Right lobe of liver (tissue), 6 donors: ENCODE measurements at places on chromosomes 7 and 10.

- DNase-seq, result no peak
These were observed 624.2 kb downstream of the ACTR3B start for GRCh38 chr7:153383781-153384180.

GRCh38 chr7:16299853-16300252 lies 121.5 kb downstream of the CRPPA start:
- no peak for DNase-seq

DNA sequence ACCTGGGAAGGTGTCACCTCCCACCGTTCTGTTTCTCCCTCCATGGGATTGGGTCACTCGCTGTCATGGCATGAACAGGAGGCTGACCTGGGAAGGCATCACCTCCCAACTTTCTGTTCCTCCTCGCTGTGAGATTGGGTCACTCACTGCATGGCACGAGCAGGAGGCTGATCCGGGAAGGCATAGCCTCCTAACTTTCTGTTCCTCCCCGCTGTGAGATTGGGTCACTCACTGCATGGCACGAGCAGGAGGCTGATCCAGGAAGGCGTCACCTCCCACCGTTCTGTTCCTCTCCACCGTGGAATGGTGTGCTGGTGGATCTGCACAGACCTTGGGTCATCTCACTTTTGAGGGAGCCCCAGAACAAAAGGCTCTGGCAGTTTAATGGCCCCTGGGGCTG lies 239.2 kb upstream of the PRKCQ start:
- DNase-seq, result no peak

DNA sequence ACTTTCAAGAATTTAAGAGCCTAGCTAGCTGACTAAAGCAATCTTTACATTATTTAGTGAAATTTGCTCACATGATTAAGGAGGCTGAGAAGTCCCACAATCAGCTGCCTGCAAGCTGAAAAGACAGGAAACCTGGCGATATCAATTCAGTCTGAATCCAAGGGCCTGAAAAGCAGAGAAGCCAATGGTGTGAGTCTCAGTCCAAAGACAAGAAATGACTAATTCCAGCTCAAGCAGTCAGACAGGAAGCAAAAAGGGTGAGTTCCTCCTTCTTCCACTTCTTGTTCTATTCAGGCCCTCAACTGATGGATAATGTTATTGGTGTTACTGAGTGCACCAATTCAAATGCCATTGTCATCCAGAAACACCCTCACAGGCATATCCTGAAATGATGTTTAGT lies 1231.6 kb upstream of the CELF2 start:
- DNase-seq, result no peak

- no peak for DNase-seq
These were observed 205.4 kb upstream of the VSTM2A start for GRCh38 chr7:54336800-54337199.

GRCh38 chr7:144038887-144039286 lies 9.9 kb upstream of the OR2A5 start:
- DNase-seq, result no peak

GRCh38 chr10:102422545-102423129 lies 2.0 kb downstream of the FBXL15 start:
- peak; percentile 90 for DNase-seq

- no peak for DNase-seq
These were observed 22.2 kb downstream of the ARHGAP21 start for GRCh38 chr10:24701447-24701846.

DNA sequence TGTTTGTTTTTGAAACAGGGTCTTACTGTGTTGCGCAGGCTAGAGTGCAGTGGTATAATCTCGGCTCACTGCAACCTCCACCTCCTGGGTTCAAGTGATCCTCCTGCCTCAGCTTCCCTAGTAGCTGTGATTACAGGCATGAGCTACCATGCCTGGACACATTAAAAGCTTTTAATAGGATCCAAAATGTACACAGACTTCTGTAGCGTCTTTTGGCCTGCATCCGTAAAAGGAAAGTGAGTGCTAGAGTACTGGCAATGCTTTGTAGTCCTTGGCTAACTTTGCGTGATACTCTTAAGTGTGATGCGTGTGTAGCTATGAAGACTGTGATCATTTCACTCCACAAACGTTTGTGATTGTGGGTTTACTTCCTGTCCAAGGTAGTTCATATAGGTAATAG lies 13.3 kb downstream of the ZRANB1 start:
- no peak for DNase-seq

DNA sequence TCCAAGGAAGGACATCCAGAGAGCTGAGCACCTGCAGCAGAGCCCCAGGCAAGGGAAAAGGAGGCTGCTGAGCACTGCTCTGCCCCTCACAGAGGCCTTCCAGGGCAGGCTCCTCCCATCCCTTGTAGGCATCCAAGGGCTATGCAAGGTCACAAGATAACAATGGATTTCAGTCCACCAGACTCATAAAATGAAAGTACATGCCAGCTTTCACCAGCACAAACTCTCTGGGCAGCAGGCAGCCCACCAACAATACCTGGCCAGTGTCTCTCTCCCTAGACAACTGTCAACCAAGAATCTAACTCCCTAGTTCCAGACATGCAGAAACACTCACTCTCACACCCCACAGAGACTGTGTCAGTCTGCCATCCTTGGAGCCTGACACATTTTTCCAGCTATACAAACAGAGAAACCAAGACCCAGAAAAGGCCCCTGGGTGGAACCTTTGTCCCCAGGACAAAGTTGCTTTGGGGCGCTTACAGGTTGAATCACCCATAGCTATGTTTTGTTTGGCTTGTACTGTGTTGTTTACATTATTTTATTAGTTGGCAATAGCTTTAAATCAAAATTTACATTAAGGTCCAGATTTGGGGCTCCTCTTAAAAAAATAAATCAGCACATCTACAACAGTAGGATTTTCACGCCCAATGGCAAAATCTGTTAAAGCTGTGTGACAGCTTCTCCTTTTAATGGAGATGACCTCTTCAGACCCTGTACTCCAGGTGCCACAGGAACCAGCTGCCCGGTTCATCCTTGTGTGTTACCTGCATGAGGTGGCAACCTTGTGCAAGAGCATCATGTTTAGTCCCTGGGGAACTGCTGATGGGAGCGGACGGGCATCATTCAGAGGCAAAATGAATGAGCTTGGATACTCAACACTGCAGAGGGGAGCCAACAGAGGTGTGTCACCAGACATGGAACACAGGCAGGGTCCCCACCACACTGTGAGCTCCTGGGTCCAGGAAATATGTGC lies 5.2 kb downstream of the GRID1 start:
- DNase-seq, result no peak

- no peak for DNase-seq
These were observed 2.3 kb upstream of the DRGX start for GRCh38 chr10:49398000-49398861.

DNA sequence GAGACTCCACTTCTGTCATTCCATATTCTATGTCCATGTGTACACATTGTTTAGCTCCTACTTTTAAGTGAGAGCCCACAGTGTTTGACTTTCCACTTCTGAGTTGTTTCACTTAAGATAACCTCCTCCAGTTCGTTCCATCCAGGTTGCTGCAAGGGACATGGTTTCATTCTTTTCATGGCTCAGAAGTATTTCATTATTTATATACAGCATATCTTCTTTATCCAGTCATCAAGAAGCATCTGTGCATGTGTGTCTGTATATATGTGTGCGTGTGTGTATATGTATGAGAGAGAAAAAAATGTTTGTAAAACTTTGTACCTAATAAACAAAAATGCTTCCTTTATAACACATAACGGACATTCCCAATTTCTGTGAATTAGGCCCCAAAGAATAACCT lies 6.2 kb downstream of the SEC61A2 start:
- DNase-seq, result no peak

- no peak for DNase-seq
These were observed 500.9 kb downstream of the ARL4A start for GRCh38 chr7:13188236-13188805.

- no peak for DNase-seq
These were observed 106.1 kb upstream of the LRRTM3 start for GRCh38 chr10:66819691-66820090.

DNA sequence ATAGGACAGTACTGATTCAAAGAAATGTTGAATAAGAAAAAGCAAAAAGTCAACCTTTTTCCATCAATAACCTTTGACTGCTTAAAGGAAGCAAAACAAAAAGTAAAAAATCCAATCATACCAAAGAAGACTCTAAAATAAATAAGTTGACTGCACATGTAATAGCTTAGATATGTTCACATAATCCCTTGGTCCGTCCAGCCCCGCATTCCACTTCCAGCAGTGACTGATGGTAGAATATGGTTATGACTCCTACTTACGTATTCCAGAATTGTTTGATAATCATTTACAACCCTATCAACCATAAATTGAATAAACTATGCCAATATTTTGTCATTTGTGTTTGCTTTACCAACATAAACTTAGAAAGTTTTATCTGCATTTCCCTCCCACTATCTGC lies 77.9 kb downstream of the CTNNA3 start:
- no peak for DNase-seq

- no peak for DNase-seq
These were observed 35.9 kb upstream of the AP5Z1 start for GRCh38 chr7:4739528-4739992.

- no peak for DNase-seq
These were observed 43.7 kb upstream of the NXPH1 start for GRCh38 chr7:8389593-8390261.

DNA sequence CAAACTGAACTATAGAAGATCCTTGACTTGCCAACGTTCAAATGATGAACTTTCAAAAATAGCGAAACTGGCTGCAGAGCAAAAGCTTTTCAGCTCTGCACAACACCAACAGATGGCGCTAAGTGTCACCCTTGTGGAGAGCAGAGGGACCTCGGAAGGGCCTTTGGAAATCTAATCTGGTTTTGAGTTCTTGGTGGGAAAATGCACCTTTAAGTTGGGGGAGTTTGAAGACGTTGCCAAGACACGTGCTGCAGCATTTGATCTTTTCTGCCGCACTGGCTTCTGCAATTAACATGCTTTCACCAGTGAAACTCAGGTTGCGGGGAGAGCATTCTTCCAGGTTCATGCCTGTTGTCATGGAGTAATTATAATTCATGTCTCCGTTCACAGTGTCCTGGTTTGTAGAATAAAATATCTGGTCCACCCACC lies 26.3 kb upstream of the WDR11 start:
- DNase-seq, result peak; percentile 23

GRCh38 chr7:34107276-34107675 lies 201.9 kb downstream of the BMPER start:
- no peak for DNase-seq

DNA sequence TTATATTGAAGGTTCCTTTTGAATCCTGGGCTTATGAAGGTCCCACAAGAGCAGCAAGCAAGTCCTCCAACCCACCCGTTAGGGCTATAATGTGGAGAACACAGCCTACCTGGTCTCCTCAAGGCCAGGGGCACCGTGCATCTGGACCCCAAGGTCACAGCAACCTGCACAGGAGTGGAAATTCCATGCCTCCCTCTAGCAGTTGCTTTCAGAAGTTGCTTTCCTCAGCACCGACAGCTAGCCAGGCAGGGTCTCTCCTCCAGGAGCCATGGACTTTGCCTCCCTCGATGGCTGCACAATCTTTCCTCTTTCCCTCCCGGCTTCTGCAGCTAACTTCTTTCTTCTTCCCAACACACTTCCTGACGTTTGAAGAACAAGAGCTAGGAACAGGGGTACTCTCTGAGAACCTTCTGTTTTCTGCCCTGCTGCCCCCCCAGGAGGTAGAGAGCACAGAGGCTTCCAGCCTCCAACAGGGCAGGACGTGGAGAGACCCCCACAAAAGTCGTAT lies 149.8 kb downstream of the PTPN20 start:
- no peak for DNase-seq

DNA sequence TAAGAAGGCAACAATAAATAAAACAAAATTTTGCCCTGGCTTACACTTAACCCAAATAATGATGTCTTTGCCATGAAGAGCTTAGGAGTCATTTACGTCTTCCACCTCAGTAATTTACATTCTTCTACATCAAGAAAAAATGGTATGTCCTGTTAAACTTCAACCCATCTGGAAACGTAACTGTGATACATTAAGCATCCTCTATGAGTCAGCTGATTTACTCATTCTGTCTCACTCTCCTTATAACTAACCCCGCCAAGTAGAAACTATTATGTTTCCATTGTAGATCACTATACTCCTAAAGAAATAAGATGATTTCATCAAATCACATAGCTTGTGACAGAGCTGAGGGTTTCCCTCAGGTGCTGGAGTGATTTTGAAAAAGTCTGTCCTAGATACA lies 330.7 kb downstream of the CDC14C start:
- no peak for DNase-seq

DNA sequence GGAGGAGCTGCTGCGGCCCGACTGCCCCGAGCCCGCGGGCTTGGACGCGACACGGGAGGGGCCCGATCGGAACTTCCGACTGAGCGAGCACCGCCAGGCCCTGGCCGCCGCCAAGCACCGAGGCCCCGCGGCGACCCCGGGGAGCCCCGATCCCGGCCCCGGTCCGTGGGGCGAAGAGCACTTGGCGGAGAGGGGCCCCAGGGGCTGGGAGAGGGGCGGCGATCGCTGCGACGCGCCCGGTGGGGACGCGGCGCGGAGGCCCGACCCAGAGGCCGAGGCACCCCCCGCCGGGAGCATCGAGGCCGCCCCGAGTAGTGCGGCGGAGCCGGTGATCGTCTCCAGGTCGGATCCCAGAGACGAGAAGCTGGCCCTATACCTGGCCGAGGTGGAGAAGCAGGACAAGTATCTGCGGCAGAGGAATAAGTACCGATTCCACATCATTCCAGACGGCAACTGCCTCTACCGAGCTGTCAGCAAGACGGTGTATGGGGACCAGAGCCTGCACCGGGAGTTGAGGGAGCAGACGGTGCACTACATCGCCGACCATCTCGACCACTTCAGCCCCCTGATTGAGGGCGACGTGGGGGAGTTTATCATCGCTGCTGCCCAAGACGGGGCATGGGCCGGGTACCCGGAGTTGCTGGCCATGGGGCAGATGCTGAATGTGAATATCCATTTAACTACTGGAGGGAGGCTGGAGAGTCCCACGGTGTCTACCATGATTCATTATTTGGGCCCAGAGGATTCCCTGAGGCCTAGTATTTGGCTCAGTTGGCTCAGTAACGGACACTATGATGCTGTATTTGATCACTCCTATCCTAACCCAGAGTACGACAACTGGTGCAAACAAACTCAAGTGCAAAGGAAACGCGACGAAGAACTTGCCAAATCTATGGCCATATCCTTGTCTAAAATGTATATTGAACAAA lies 1.4 kb downstream of the OTUD1 start:
- DNase-seq, result peak; percentile 51

DNA sequence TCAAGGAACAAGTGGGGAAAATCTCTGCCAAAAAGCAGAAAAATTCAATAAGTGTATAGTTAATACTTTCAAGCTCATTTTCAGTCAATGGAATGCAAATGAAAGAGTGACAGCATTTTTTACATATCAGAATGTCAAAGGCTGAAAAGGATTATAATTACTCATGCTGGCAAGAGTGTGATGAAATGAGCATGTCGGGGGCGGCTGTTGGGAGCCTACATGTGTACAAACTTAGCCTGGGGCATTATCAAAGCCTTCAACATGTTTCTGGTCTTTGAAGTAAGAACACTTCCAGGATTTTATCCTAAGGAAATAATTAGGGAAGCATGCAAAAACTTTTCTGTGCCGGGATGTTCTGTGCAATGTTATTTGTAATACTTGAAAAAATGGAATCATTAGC lies 221.7 kb upstream of the LYZL1 start:
- DNase-seq, result no peak

- DNase-seq, result no peak
These were observed 1.6 kb downstream of the FAM171A1 start for GRCh38 chr10:15369256-15370211.
